ENCODE measurements at places on chromosomes 2 and 18.

DNA sequence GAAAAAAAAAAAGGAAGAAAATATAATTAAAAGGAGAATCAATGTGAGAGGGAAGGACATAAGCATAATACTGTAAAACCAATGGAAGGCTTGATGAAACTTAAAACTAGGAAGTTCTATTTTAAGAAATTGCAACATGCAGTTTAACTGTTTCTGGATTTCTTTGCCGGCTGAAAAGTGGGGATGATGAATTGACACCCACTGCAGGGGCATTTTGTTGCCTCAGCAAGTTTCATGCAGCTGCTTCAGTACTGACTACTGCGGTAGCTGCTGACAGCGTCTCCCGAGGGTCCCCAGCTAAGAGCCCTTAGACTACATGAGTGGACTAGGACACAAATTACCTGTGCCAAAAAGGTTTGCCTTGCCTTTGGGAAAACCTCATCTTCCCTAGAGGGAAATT is 69.2 kb downstream of the B3GNT2 start:
- peak; percentile 87 for DNase-seq

GRCh38 chr2:72827966-72828646 is 2.3 kb upstream of the EXOC6B start:
- DNase-seq: no peak

- DNase-seq: no peak
These were observed 65.8 kb downstream of the NDUFA10 start for GRCh38 chr2:239959059-239959971.

DNA sequence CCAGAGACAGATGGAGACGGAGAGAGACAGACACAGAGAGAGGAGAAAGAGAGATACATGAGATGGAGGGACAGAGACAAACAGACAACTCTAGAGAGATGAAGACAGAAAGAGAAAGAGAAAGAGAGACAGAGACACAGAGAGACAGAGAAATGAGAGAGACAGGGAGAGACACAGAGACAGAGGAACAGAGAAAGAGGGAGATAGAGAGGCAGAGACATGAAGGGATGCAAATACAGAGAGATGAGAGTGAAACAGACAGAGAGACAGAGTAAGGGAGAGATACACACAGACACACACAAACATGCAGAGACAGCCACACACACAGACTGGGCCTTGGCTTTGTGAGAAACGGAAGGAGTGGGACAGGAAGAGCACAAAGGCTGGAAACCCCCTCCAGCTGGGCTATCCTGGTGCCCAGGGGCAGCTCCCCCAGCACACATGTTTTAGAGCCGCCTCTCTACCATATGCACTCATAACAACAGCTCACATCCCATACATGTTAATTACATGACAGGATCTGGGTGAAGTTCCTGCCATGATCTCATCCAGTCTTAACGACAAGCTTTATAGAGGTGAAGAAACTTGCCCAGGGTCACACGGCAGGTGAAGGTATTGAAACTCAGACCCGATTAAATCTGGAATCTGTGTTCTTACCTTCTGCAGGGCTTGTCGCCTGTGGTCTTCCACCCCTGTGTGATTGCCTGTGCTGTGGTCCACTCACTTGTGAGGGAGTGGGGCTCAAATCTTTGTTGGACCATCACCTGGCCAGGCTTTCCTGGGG is 32.4 kb downstream of the IL18R1 start:
- no peak for DNase-seq

- DNase-seq: no peak
These were observed 24.1 kb downstream of the CABLES1 start for GRCh38 chr18:23159344-23159743.

- no peak for DNase-seq
These were observed 12.6 kb upstream of the CHN1 start for GRCh38 chr2:175017618-175018414.

Data from NB4 (cell line).